ENCODE measurements at places on chromosomes 12 and 14. TPM values are rescaled to one million over a fixed set of nuclear protein-coding genes. Genes with fewer than 3 reads are reported as not detected.

Gene TTC8
- 9.4 TPM for total RNA-seq

Gene NGB
- 4.9 TPM for total RNA-seq

Gene BDKRB1
- total RNA-seq = 0.41 TPM

- peak; percentile 32 for DNase-seq
Measured at GRCh38 chr12:96985515-96986362, 78.7 kb downstream of the NEDD1 start.

- DNase-seq = no peak
Measured at GRCh38 chr12:77591959-77592743, 238.5 kb upstream of the NAV3 start.

GRCh38 chr12:26691234-26691970 is 141.6 kb downstream of the ITPR2 start:
- DNase-seq = peak; percentile 29

GRCh38 chr14:86050072-86050683 is 520.2 kb downstream of the FLRT2 start:
- DNase-seq = no peak

GRCh38 chr14:24411443-24412389 is 12.9 kb downstream of the NYNRIN start:
- peak; percentile 36 for DNase-seq

Measured in frontal cortex (tissue), 4 donors.